Stimulated activated CD4-positive, alpha-beta T cell treated with anti-CD3 and anti-CD28 coated beads, Interleukin-1b, Interleukin-23, amount 100 ng/mL, for 24 hours (primary cell): ENCODE measurements at places on chromosomes 11 and 22.

- DNase-seq = no peak
These were observed 95.5 kb downstream of the COMMD9 start for GRCh38 chr11:36193721-36194120.

- no peak for DNase-seq
These were observed 2.9 kb upstream of the LMO1 start for GRCh38 chr11:8266246-8267241.

DNA sequence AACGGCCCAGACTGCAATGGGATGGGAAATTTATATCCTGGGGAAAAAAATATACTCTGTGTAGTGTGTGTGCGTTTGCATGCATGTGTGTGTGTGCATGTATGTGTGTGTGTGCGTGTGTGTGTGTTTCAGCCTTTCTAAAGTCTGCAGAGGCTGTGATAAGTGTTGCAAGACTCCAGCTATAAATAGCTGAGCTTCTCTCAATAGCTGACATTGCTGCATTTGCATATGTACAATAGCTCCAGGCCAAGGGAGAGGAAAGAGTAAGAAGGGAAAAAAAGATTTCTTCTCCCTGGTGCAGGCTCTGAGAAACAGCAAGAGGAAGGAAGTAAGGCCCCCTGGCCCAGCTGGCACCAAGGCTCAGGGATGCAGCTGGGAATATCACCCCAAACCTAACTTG is 483.0 kb downstream of the MN1 start:
- DNase-seq = no peak

- no peak for DNase-seq
These were observed 6.7 kb downstream of the AIFM3 start for GRCh38 chr22:20973634-20974286.

- peak; percentile 37 for DNase-seq
These were observed 1.4 kb upstream of the MAPK11 start for GRCh38 chr22:50271519-50271970.

DNA sequence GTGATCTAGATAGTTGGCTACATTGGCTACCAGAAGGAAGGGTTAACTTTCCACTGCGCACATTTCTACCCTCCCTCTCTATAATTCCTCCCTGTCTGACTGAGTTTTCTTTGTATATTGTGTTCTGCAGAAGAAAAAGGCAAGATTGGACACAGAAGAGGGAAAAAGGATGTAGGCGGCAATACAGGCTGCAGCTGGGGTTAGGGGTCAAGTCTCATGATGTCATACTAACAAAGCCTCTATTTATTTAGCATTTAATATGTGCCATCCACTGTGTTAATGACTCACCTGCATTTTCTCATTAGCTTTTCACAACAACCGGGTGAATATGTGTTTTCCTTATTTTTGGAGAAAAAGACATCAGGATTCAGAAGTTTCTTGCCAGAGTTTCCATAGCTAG is 2.0 kb downstream of the FAM83F start:
- DNase-seq = no peak

GRCh38 chr11:78372114-78372768 is 45.4 kb downstream of the GAB2 start:
- no peak for DNase-seq

GRCh38 chr11:46160100-46160499 is 38.8 kb upstream of the PHF21A start:
- DNase-seq = no peak

DNA sequence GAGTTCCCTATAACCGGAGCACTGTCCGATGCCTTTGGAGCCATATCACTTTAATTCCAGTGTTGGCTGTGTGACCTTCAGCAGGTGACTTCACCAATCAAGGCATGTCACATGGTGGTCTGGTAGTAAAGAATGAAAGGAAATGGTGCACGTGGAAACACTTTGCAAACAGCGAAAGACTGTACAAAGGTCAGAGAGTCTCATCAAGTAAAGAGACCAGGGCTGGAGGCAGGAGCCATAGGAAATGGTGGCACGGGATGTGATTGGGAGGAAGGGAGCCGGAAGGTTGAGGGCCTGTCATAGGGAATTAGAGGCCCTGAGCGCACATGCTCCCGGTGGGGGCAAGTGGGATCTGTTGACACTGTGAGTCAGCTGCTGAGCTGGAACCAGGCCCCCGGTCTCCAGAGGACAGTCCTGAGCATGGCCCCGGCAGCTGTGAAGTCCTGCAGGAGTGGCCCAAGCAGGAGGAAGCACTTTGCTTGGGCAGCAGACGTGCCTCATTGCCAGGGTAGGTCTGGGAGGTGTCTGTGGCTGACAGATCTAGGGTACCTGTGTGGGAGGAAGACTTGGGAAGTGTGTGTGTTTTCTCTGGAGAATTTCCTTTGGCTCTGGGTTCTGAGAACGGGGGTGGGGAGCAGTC is 2.0 kb downstream of the DAGLA start:
- no peak for DNase-seq

GRCh38 chr22:19608003-19608690 is 83.9 kb upstream of the CLDN5 start:
- DNase-seq = no peak
